ENCODE measurements at places on chromosomes 3 and 15. TPM values are rescaled to one million over a fixed set of nuclear protein-coding genes. Genes with fewer than 3 reads are reported as not detected.

CFAP100 gene
- not detected for total RNA-seq

CHRNA5 gene
- total RNA-seq: 30.9 TPM

TERC gene
- total RNA-seq: not detected

DISP2 gene
- 0.58 TPM for total RNA-seq

CCR5 gene
- not detected for total RNA-seq

TIMP4 gene
- total RNA-seq: 13.0 TPM

CEP70 gene
- 6.5 TPM for total RNA-seq

DPH3 gene
- total RNA-seq: 25.2 TPM

FMN1 gene
- 0.70 TPM for total RNA-seq

RPL39L gene
- total RNA-seq: 49.2 TPM

ALCAM gene
- 81.6 TPM for total RNA-seq

ALG1L2 gene
- not detected for total RNA-seq

HDC gene
- total RNA-seq: 0.07 TPM

ANKRD34C gene
- not detected for total RNA-seq

SKOR1 gene
- total RNA-seq: 0.07 TPM

ADPRH gene
- 2.8 TPM for total RNA-seq

GOLGA6B gene
- not detected for total RNA-seq

CEP97 gene
- 5.0 TPM for total RNA-seq

ZBED2 gene
- 0.15 TPM for total RNA-seq

THSD4 gene
- 26.4 TPM for total RNA-seq

SCAANT1 gene
- total RNA-seq: not detected

KLHL6 gene
- not detected for total RNA-seq

ALS2CL gene
- 9.4 TPM for total RNA-seq

HTR3E gene
- total RNA-seq: not detected

SH2D7 gene
- not detected for total RNA-seq

IL20RB gene
- 1.5 TPM for total RNA-seq

CCDC51 gene
- 26.8 TPM for total RNA-seq

GOLGA6L9 gene
- total RNA-seq: 1.5 TPM

CACNA2D3 gene
- total RNA-seq: not detected

CSPG5 gene
- total RNA-seq: 1.2 TPM

APH1B gene
- total RNA-seq: 26.4 TPM

CDHR4 gene
- total RNA-seq: 0.21 TPM

GABRB3 gene
- 76.9 TPM for total RNA-seq

EPHB1 gene
- total RNA-seq: not detected

C3orf20 gene
- not detected for total RNA-seq

TM4SF18 gene
- 31.8 TPM for total RNA-seq

SLC22A13 gene
- not detected for total RNA-seq

A4GNT gene
- total RNA-seq: not detected

SLC30A4 gene
- 2.0 TPM for total RNA-seq

SLC28A1 gene
- not detected for total RNA-seq

PPP1R14D gene
- not detected for total RNA-seq

SLCO3A1 gene
- total RNA-seq: 21.5 TPM

NANOGP8 gene
- total RNA-seq: not detected

TGM5 gene
- not detected for total RNA-seq

GPR156 gene
- total RNA-seq: 0.32 TPM

BCHE gene
- 0.79 TPM for total RNA-seq

SLC38A3 gene
- not detected for total RNA-seq

SPATA12 gene
- total RNA-seq: 0.44 TPM

CATSPER2 gene
- total RNA-seq: 0.66 TPM

Measured in A549 treated with GW870086 at 1 μM for 4 hours (cell line).